AG04450 (cell line): ENCODE measurements at places on chromosomes 2 and 18. TPM values are rescaled to one million over a fixed set of nuclear protein-coding genes. Genes with fewer than 3 reads are reported as not detected.

- no peak for DNase-seq
Observed at GRCh38 chr2:6934758-6935651, 17.8 kb downstream of the RNF144A start.

DNA sequence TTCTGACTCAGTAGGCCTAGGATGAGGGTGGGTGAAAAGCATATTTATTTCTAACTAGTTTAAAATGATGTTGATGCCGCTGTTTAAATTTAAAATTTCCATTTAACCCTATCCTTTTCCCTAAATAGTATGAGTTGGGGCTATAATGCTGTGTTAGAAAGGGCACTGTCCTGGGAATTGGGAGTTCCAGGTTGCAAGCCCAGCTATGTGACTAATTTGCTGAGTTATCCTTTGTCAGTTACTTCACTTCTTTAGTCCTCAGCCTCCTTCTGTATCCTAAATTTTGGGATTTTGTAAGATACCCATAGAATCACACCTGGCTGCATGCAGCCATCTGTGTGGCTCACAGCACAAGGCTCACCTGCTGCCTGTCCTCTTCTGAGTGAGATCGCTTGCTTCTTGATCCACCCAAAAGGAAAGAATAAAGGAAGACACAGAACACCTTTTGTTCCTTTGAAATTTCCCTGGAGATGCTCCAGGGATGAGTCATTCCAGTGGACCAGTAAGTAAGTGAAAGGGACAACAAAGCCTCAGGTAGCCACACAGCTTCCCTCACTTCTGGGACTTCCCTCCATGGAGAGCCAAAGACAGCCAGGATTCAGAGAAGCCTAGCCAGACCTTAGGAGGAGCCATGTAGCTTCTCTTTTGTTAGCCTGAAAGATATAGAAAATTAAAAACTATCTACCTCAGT is 97.2 kb downstream of the DTNA start:
- DNase-seq, result no peak

SOWAHC gene
- 3.9 and 4.6 TPM in 2 replicates for polyA plus RNA-seq

DNA sequence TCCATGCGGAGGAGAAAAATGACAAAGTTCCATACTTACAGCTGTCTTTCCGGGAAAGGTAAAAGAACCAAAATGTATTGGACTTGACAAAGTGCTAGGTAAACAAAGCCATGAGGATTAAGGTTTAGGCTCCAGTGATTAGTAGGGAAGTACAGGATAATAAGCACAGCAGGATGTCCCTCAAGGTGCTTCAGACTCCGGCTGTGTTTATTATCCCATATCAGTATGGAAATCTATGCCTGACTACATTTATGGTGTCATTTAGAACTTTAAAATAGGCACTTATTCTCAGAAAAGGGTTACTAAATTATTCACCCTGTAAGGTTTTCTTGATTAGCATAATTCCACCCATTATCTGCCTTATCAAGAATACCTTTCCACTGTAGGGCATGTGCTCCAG is 136.3 kb upstream of the CCDC68 start:
- no peak for DNase-seq

- DNase-seq, result no peak
Observed at GRCh38 chr2:50859110-50859509, 172.8 kb downstream of the NRXN1 start.

ATIC gene
- 114 TPM in 2 replicates for polyA plus RNA-seq

GRCh38 chr2:12223732-12224131 is 477.3 kb downstream of the LPIN1 start:
- no peak for DNase-seq

CCDC74B gene
- 3.8 and 4.2 TPM in 2 replicates for polyA plus RNA-seq

DNA sequence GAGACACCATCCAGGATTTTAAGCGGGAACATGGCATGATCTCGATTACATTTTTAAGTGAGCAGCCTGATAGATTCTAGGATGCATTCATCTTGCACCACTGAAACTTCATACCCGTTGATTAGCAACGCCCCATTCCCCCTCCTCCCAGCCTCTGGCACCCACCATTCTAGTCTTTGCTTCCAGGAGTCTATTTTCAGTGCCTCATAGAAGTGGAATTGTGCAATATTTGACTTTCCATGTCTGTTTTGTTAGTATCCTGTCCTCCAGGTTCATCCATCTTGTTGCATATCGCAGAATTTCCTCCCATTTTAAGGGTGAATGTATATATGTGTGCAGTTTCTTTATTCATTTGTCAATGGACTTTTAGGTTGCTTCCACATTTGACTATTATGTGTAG is 20.9 kb upstream of the SLC66A3 start:
- DNase-seq, result no peak

DNA sequence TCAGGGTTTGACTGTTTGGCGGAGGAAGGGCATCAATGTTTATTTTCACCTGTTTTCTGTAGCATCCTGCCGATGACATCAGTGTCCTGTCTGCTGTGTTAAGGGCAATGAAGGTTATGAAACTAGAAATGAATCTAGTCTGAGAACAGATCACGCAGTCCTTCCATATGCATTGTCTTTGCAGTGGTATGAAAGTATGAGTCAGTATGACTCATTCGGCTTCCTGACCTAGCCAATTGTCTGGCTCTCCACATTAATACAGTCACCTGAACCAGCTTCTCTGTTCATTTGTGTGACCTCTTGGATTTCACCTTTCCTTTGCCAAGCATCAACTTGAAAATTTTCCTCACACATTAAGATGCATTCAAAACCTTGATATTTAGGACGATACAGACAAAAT is 353.8 kb downstream of the RND3 start:
- no peak for DNase-seq

DNA sequence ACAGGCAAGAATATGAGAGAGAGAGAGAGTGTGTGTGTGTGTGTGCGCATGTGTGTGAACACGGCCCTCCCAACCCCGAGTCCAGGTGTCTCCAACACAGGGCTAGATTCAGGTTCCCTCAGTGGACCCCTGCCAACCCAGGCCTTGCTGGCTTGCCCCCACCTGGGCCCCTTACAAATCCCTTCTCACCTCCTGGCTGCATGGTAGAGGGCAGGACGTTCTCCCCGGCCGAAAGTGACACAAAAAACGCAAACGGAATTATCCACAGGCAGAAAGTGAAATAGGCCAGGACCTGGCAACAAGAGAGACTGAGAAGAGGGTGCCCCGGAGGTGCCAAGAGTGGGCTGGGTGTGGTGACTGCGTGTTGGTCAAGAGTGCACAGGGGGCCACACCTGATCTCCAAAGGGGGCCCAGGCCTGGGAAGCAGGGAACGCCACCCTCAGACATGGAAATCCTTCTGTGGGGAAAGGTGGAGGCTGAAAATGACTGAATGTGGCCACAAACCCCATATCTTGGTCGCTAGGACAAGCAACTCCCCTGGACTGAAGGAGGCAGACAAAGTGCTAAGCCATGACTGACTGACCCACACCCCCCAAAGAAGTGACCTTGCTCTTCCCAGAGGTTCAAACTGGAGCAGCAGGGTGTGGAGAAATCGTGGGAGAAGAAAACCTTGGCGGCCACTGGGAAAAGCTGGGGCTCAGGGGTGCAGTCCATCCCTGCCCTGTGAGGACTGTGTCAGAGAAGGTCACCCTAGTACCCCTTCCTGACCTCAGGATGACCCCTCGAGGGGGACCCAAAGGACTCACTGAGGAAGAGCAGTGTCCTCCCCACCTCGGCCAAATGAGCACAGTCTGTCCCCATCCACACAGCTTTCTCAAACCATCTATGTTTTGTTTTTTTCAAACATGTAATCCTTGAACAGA is 5.7 kb downstream of the TEX261 start:
- no peak for DNase-seq

DNA sequence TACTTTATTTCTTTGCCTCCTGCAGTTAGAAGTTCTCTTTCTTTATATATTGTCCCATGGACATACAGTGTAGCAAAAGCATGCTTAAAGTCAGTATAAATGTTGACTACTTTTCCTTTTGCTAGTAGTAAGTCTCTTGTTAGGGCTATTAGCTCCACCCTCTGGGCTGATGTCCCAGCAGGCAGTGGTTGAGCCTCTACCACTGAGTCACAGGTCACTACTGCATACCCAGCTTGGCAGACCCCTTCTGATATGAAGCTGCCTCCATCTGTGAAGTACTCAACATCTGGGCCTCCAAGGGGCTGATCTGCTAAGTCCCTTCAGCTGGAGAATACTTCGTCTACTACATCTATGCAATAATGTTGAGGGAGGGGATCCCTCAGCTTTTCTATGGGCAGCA is 61.0 kb upstream of the SLC35G4 start:
- DNase-seq, result no peak

DNA sequence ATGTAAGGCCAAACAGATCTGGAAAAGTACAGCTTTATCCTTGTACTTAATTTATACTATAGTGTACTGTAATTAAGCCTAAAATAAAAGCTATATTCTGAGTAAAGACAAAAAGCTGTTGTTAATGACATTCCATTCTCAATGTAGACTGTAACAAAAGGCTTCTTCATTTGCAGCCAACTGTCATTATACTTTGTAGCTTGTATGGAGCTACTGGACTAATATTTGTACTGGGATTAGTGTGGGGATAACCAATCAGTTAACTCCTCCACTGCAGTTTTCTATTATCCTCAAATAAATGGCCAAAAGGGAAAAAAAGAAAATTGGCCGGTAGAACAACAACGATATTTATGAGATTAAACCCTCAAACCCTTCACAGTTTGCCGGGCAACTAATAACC is 66.5 kb downstream of the STK39 start:
- no peak for DNase-seq

DNA sequence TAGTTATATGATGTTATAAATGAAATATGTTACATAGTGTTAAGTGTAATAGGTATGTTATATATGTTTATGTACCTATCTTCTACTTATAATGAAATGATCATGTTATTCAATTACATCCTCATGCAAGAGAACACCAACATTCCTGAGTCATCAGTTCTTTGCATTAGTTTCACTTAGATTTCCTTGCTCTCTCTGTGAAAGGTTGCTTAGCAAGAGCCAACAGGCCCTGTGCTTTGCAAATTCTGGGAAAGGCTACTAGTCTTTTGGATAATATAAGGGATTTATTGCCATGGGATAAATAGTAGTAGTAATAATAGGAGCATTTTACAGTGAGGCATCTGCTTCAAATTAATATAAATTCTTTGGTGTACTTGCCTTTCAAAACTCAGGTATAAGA is 274.8 kb downstream of the SP3 start:
- DNase-seq, result no peak

DNA sequence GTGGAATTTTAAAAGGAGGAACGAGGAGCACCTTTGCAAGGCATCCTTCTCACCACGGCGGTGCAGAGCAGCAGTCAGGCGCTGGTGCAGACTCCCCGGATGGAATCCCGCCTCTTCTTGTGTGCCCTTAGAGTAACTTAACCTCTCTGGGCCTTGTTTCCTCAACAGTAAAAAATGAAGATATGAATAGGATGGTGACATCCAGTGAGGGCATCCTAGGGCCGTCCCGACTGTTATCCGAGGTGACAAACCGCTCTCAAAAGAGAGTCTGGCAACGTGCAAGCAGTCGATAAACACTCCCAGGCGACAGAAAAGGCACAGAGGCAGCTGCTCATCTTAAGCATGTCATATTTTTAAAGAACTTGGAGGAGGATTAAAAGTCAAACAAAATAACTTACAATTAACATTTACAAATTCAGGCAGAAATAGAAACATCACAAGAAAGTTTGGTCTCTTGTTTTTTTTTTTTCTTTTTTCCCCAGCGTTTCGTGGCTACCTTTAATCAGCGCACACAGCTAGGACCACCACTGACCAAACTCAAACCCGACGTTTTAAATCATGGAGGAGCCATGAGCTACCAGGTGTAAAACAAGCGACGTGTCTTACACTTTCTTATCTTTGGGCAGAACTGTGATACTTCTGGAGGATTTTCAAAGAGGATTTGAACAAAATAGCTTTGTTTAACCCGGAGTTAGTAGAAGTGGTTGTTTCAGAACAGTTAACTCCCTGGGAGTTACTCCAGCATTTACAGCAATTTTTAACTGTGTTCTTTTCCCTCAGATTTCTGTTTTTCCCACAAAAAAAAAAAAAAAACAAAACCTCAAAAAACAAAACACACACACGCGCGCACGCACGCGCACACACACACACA is 2.1 kb downstream of the MBP start:
- DNase-seq, result no peak

G6PC2 gene
- polyA plus RNA-seq, result not detected in 2 replicates

GRCh38 chr2:145184741-145185651 is 665.1 kb upstream of the ZEB2 start:
- DNase-seq, result no peak

SLC8A1 gene
- 15.8 and 19.3 TPM in 2 replicates for polyA plus RNA-seq

DNA sequence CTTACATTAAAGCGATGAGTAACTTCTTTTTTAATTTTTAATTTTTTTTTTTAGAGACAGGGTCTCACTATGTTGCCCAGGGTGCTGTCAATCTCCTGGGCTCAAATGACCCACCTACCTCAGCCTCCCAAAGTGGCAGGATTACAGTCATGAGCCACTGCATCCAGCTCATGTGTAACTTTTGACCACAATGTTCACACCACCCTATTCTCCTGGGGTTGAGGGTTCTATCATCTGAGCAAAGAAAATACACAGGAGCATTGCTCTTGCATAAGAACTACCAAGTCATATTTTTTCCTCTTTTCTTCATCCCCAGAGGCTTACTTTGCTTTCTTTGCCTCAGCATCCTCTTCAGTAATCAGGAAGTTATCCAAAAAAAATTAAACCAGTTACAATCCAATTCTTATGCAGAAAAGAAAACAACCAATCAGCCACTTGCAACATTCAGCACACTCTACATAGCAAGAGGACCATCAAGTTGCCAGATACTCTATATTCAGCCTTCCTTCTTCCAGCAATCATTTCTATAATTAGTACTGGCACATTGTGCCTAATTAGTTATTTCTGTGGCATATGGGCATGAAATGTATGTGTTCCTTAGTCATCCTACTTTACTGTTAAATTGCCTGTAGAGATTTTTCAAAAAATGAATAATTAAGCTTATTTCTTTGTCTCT is 345.6 kb downstream of the AKAIN1 start:
- no peak for DNase-seq

ALK gene
- polyA plus RNA-seq, result not detected in 2 replicates

DNA sequence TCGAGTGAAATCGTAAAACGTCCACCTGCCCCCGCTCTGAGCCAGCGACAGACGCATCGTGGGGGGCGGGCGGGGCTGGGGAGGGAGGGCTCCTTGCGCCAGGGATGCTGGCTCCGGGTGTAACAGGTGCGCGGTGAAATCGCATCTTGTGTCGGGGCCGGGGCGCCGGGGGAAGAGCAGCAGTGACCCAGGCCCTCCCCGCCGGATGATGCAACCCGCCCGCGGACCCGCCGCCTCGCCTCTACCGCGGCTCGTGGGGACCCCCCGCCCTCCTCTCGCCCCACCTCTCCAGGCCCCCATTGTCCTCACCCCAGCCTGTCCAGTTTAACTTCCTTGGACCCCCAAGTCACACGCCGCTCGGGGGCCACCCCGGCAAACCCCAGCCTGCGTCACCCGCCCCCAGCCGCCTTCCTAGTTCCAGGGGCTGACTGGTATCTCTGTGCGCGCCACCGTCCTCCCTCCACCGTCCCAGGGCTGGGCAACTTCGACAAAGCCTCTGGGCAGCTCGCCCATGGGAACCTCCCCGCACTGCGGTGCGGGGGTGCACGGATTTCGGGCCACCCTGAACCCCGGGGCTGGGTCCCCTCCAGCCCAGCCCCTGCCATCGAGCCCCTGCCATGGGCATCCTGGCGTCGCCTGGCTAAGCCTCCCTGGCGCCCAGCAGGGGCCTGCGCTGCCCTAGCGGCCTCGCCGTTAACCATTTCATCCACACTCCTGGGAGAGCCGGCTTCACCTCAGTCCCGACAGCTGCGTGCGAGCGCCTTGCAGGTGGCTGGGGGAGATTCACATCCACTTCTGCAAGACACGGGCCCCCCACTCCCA is 799 bp upstream of the KIF1A start:
- no peak for DNase-seq
